Adipose tissue (tissue), 3 donors: ENCODE measurements at places on chromosomes 11 and 22. TPM values are rescaled to one million over a fixed set of nuclear protein-coding genes. Genes with fewer than 3 reads are reported as not detected.

DLG2 gene
- 1.7 TPM for polyA plus RNA-seq

MGAT3 gene
- polyA plus RNA-seq, result 3.5 TPM

SLC36A4 gene
- polyA plus RNA-seq, result 2.7 TPM

SYT7 gene
- polyA plus RNA-seq, result 6.9 TPM

CRYBB3 gene
- not detected for polyA plus RNA-seq

RIBC2 gene
- 0.17 TPM for polyA plus RNA-seq

PAAF1 gene
- 11.1 TPM for polyA plus RNA-seq

OSBPL5 gene
- 9.5 TPM for polyA plus RNA-seq

HOATZ gene
- polyA plus RNA-seq, result not detected

ACTN3 gene
- polyA plus RNA-seq, result 0.15 TPM

PPP6R3 gene
- 26.9 TPM for polyA plus RNA-seq

FGF4 gene
- not detected for polyA plus RNA-seq

CNIH2 gene
- polyA plus RNA-seq, result 0.16 TPM

NUDT8 gene
- polyA plus RNA-seq, result 9.8 TPM
